ENCODE measurements at places on chromosomes 1 and 21.

DNA sequence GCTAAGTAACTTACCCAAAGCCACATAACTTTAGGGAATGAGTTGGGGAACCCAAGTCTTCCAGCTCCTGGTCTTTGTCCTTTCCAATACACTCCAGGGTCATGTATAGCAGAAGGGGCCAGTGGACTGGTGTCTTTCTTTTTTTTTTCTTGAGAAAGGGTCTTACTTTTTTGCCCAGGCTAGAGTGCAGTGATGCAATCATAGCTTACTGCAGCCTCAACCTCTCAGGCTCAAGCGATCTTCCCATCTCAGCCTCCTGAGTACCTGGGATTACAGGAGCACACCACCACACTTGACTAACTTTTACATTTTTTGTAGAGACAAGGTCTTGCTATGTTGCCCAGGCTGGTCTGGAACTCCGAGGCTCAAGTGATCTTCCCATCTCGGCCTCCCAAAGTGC is 12.2 kb downstream of the NAV1 start:
- DNase-seq, result no peak

DNA sequence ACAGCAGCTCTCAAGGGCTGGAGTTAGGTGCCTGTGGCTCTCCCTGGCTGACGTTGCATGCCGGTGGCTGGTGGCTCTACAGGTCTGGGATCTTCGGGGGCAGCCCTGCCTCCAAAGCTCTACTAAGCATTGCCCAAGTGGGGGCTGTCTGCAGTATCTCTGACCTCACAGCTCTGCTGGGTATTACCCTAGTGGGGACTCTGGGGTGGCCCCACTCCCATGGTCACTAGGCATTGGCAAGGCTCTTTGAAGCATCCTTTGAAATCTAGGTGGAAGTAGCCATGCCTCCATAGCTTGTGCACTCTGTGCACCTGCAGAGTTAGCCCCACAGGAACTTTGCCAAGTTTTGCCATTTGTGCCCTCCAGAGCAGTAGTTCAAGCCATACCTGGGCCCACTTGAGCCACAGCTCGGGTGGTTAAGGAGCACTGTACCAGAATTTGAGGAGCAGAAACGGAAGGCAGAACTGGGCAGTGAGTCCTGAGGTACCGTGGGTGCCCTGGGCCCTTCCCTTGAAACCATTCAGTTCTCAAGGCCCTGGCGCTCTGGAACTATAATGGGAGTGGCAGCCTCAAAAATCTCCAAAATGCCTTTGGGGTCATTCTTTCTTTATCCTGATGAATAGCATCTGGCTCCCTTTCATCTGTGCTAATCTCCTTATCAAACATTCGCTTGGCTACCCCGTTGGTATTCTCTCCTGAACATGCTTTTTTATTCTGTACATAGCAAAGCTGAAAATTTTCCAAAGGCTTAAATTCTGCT is 15.4 kb downstream of the GJA4 start:
- DNase-seq, result no peak

- DNase-seq, result no peak
Measured at GRCh38 chr1:27439150-27439549, 46.7 kb downstream of the GPR3 start.

- DNase-seq, result peak; percentile 35
Measured at GRCh38 chr1:78673120-78673519, 23.5 kb downstream of the IFI44 start.

- DNase-seq, result no peak
Measured at GRCh38 chr21:36035381-36035791, 24.9 kb downstream of the SETD4 start.
